ENCODE measurements at places on chromosomes 5 and 9. TPM values are rescaled to one million over a fixed set of nuclear protein-coding genes. Genes with fewer than 3 reads are reported as not detected.

The PTGES gene
- total RNA-seq, result not detected

The PCDHA5 gene
- not detected for total RNA-seq

The GABRA1 gene
- not detected for total RNA-seq

The ALDH7A1 gene
- 12.4 TPM for total RNA-seq

The TMC1 gene
- not detected for total RNA-seq

The LNPEP gene
- 64.7 TPM for total RNA-seq

The DBH gene
- not detected for total RNA-seq

The ARHGAP26 gene
- total RNA-seq, result 23.4 TPM

The PHF24 gene
- 0.09 TPM for total RNA-seq

The MAML1 gene
- 25.3 TPM for total RNA-seq

The FRMD3 gene
- total RNA-seq, result 0.64 TPM

The SHISAL2B gene
- total RNA-seq, result not detected

- no peak for DNase-seq
Observed at GRCh38 chr5:137144656-137145055, 354.5 kb downstream of the SPOCK1 start.

DNA sequence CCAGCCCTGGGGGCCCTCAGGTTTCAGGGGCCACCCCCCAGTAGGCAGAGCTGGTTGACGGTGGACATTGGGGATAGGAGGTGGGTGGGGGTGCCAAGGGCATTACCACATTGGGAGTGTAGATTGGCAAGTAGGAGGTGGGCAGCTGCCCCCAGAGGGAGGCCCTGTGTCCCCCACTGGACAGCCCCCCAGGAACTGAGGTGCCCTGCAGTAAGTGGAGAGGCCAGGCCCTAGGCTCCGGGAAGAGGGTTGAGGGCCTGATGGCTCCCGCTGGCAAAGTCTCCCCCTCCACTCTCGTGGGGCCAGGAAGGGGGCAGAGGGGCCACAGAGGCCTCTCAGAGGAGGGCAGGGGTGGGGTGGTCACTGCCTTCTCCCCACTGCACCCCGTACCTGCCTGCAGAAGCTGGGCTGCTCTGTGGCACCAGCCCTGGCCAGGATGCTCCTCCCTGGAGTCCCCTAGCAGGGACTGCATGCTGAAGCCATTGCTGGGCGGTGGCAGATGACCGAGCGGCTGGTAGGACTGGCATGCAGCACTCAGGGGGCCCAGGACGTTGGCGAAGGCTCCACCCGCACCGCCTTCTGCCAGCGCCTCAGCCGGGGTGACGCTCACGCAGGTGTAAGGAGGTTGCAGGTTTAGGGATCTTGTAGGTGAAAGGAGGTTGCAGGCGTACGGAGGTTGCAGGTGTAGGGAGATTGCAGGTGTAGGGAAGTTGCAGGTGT is 89.6 kb upstream of the CACNA1B start:
- DNase-seq, result no peak

DNA sequence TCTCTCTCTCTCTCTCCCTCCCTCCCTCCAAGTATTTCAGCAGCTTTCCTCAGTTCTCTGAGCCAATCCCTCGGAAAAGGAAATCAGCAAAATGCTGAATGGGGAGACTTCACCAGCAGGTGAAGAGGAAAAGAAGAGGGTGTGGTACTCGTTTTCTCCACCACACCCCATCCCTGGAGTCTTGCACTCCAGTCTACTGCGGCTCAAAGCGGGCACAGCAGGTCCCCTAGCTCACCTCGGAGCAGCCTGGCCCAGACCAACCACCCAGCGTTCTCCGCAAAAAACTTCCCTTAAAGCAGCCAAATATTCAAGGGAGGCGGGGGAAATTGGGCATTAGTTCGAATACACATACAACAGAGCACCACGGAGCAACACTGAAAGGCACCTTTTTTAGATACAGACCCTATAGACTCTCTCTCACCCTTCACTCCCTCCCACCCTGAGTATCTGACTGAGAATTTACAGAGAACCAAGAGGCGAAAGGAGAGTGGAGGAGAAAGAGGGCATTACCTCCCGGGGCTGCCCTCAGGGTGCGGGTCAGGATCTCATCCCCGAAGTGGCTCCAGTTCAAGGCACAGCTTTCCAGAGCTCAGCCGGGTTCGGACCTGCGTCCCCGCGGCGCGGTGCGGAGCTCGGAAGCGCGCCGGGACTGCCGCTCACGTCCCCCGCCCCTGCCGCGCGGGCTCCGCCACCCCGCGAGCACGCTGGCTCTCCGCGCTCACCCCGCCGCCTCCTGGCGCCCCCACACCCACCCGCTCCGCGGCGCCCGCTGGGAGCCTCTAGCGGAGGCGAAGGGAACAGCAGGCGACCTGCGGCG is 1638.5 kb upstream of the C9orf72 start:
- no peak for DNase-seq

DNA sequence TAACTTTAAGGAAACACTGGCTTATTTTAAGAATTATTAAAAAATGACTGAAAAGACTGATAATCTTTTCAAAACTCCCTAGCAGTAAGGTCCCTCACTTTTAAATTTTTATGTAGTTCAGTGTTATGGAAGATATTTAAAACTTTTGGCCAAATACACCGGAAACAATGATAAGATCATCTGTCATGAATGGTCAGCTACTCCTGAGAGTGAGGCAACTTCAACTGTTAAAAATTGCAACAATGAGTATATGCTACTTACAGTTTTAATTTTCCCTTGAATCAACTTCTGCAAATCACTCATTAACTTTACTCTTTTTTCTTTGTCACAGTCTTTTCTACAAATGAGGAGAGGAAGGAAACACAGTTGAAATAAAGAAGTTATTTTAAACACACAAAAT is 10.8 kb downstream of the PUM3 start:
- DNase-seq, result no peak

DNA sequence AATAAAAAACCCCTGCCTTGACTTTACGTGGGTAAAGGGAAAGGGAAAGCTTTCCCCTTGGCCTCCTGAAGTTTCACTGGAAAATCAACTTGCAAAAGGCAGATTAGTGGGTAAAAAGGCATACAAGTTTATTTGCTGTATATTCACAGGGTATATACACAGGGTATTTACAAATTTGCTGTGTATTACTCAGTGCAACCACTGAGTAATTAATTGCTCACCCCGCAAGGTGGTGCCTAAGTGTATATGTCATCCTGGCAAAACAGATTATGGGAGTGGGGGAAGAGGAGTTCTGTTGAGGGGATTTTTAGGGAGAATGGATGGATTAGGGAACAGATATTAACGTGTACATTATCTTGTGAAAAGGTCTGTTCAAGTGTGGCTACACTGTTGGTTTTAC is 7.1 kb upstream of the RARS1 start:
- DNase-seq, result no peak

- DNase-seq, result no peak
Observed at GRCh38 chr9:15352306-15352705, 45.3 kb upstream of the TTC39B start.

GRCh38 chr5:173514661-173515060 is 101.8 kb downstream of the BOD1 start:
- DNase-seq, result no peak

GRCh38 chr5:164518067-164518740 is 1012.8 kb downstream of the MAT2B start:
- DNase-seq, result no peak

DNA sequence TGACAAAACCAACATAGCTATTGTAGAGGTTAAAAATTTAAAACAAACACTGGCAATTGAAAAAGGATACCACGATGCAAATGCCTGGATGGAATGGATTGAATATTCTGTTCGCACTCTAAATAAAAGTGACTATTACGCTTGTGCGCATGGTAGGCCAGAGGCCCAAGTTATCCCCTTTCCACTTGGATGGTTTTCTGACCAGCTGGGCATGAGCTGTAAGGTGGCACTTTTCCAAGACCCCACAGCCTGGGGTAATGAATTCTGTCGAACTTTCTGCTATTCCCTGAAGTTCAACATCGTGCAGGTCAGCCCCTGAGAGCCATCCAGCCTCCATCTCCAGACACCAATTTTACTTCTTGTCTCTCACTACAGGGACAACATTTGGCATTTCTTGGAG is 5.4 kb upstream of the RNF180 start:
- DNase-seq, result no peak

DNA sequence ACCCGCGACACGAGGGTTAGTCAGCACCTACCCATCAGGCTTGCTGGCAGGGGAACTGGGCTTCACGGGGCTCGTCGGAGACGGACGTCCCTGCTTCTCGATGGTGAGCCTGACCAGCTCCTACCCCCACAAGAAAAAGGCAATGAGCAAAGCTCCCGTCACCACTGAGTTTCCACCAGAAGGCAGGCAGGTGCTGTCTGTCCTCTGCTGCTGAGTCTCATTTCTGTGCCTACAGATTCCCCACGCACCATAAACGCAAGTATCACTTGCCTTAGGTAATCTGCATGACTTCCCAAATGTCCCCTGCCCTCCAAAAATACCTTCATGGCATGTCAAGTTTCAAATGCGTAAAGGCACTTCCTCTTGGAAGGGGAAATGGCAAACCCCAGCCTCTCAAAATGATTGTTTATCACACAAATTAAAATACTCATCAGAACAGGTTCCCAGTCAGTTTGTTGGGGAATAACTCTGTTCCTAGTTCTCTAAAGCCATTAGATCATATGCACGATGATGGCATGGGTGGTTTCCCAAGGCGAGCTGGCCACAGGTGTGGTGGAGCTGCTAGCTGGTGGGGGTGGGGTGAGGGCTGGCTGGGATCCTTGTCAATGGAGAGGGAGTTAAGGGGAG is 85.0 kb downstream of the PRRT1B start:
- DNase-seq, result no peak

GRCh38 chr5:175663186-175664184 is 5.6 kb downstream of the HRH2 start:
- no peak for DNase-seq

DNA sequence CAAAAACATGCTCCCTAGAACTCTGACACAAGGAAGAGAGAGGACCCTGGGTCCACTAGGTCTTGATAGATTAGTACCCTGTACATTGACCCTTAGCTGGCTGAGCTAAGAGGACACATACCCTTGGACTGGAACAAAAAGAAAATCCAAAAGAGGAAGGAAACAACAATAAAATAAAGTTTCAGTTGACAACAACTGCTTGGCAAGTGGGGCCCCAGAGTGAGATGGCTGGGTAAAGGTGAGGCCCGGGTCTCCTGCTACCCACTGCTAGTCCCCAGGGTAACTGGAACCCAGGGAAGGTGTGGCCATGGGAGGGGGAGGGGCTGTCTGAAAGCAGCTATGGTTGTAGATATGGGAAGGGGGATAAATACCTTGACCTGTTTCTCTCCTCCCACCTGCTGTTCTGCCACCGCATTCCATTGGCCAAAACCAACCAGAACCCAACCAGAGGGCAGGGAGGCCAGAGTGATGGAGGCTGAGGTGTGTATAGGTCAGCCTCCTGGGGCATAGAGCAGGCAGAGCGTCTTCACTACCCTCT is 11.7 kb downstream of the TAL2 start:
- no peak for DNase-seq

DNA sequence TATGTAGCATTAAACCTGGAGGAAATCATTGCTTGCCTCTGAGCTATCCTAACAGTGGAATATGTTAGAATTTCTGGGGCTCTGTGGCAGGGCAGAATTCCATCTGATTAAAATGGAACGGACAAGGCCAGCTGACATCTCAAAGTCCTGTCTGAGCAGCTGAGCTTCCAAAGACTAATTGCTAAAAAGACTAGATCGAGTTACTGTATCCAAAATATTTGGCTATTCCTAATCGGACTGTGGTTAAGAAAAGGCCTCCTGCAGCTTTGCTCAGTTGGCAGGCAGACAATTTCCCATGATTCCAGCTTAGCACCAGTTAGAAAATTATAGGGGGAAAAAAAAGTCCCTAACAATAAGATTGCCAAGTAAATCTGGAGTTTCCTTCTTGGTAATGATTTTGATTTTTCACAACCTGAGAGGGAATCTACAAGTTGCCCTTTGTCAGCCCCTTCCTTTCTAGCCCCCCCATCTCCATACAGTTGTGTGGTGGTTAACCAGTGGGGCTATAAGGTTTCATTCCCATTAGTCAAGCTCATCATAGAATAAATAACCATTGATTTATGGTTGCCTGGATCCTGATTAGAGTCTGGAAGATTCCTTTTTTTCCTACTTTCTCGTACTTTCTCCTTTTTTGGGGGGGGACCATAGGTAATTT is 26.4 kb downstream of the PTGR1 start:
- DNase-seq, result no peak

- no peak for DNase-seq
Observed at GRCh38 chr5:112703866-112704820, 33.5 kb upstream of the APC start.

DNA sequence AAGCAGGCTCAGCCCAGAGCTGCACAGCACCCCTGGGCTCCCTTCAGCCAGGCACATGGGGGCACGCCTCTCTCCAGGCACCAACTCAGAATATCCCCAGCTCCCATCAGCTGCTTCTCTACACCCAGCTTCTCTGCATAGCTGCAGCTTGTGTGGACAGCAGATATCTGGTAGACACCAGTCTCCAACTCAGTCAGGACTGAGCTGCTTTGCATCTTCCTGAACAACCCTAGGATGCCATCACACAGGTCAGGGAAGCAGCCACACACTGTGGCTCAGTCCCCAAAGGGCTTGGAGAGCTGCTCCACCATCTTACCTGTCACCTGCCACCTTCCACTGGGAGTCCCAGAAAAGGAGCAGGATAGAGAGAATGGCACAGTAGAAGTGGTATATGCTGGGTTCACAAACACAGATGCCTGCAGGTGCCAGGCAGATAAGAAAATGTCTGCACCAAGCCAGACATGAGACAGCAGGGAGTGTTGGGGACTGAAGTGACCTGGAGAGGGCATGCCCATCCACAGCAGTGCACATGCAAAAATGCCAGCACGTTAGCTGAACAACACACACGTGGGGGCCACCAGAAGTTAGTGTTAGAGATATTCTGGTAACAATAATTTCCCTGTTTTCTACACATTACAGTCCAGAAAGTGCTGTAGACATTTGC is 42.0 kb downstream of the THBS4 start:
- no peak for DNase-seq

DNA sequence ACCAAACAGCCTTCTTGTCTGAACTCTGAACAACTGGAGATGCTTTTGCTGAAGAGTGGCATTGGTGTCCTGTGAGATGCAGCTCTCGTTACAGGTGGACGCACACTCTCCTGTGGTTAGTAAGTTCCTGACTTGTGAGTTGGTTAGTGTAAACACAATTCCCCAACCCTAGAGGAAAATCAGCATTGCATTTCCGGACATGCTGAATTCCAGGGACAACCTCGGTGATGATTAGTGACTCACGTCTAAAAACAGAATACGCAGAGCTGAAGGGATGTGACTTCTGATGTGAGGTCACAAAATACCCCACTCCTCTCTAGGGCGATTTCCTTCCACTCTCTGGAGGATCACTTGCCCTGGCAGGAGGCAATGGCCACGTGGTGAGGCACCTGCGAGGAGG is 5.0 kb downstream of the OR2V2 start:
- DNase-seq, result no peak

- no peak for DNase-seq
Observed at GRCh38 chr9:114000671-114001409, 77.3 kb downstream of the AMBP start.

GRCh38 chr9:72228282-72228681 is 79.0 kb downstream of the GDA start:
- DNase-seq, result no peak

GRCh38 chr5:132751444-132751843 is 4.2 kb downstream of the CCNI2 start:
- DNase-seq, result peak; percentile 36

GRCh38 chr5:6058055-6058715 is 320.2 kb downstream of the MED10 start:
- no peak for DNase-seq

GRCh38 chr9:14135421-14135820 is 178.5 kb downstream of the NFIB start:
- DNase-seq, result no peak

Data from activated naive CD4-positive, alpha-beta T cell treated with anti-CD3 and anti-CD28 coated beads, Interleukin-2, amount 50 U/mL, for 72 hours (primary cell).